Urothelium cell line (cell line): ENCODE measurements at places on chromosomes 3 and 15.

DNA sequence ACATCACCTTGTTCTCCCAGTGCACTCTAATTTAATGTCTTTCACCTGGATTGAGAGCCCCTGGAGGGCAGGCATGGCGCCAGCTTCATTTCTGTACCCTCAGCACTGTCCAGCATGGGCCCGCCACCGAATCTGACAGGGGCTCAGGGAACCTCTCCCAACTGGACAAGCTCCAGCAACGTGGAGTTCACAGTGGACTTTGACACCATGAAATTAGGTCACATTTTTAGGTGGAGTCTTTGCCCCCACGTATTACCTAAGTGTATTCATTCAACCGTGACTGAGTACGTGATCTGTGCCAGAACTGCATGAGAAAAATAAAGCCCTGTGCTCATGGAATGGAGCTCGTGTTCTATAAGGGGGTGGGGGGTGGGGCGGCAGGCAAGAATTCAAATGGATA is 94.1 kb upstream of the ATP2B2 start:
- no peak for DNase-seq

DNA sequence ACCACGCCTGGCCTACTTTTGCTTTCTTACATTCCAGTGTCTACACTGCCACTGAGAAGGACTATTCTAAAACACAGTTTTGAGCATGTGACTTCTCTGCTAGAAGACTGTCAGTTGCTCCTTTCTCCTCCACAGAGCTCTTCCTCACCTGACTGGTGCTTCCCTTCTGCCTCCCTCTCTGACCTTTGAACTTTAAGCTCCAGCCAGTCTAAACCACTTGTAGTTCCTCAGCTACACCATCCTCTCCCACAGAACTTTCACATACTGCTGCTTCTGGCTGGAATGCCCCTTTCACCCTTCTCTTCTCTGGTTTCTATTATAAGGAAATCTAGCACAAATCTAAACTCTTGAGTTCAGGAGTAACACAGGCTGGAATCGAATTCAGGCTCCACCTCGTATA is 9.1 kb downstream of the NCEH1 start:
- no peak for DNase-seq

DNA sequence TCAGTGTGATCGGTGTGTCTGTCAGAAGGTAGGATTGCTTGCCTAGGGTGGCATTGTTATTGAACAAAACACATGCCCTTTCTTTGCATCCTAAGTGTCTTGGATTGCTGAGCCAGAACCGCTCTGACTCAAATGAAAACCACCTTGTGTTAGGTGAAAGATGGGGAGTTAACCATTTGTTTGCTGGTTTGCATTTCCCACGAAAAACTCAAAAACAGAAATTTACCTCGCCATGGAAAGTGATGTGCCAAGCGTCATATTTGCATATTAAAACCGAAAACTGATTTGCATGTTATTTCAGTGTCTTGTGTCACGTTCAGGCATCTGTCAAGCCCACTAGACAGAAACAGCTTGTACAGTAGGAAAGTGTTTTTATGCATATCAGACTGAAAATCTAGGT is 474.6 kb upstream of the TPRG1 start:
- DNase-seq = no peak

GRCh38 chr15:71103102-71103676 is 12.1 kb upstream of the THSD4 start:
- DNase-seq = peak; percentile 56

DNA sequence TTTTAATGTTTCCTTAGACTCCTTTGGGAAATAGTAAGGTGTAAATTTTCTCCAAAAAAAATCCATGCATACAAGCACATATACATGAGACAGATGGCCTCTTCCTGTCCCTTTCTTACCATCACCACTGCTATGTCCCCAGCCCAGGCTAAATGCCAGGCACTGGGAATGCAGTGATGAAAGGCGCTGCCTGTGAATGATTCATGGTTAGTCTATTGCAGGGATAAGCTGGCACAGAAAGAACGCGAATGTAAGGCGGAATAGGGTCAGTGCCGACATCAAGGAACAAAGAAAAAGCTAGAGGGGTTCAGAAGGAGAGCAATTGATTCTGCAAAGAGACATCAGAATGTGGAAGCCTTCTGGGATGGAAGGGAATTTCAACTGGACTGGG is 36.2 kb upstream of the CFAP161 start:
- peak; percentile 16 for DNase-seq

DNA sequence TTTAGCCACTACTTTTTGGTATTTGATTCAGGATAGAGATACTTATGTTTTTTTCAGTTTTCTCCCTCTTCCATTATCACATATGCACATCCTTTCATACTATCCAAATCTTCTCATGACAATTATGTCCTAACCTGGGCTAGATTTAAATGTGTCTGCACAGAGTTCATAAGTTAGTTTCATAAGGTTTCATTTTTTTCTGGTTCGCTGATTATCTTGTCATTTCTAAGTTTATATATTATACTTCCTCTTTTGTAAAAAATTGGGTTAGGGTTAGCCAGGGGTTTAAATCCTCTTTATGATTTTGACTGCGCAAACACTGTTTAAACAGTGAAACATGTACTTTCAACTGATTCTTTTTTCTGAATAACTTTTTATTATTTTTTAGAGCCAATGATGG is 148.6 kb downstream of the SST start:
- no peak for DNase-seq

- DNase-seq = no peak
Observed at GRCh38 chr3:167743799-167744198, 8.3 kb downstream of the SERPINI1 start.

GRCh38 chr3:120597445-120598049 is 1.4 kb downstream of the NDUFB4 start:
- DNase-seq = no peak

- no peak for DNase-seq
Observed at GRCh38 chr3:31615071-31615875, 82.5 kb downstream of the STT3B start.

DNA sequence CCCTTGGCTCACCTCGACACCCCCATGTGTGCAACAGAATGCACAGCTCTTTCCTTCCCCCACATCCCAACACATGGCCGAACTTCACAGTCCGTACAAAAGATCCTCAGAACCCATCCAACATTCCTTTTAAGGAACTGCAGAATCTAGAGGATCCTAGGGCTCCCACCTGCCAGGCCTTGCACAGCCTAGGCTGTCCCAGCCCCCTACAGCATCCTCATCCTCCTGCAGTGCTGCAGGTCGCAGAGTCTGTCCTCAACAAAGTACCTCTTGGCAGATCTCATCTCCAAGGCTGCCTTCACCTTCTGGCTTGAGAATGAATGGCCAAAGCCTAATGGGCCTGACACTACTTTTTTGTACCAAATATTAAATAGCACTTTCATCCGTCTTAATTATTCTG is 19.8 kb downstream of the PRR23E start:
- DNase-seq = no peak

GRCh38 chr3:124207873-124208485 is 216.1 kb upstream of the ROPN1 start:
- DNase-seq = no peak
